ENCODE measurements at places on chromosomes 11 and 22.

- DNase-seq: no peak
Measured at GRCh38 chr11:94128291-94128745, 323 bp upstream of the PANX1 start.

- DNase-seq: no peak
Measured at GRCh38 chr11:110185599-110185998, 92.4 kb downstream of the ZC3H12C start.

DNA sequence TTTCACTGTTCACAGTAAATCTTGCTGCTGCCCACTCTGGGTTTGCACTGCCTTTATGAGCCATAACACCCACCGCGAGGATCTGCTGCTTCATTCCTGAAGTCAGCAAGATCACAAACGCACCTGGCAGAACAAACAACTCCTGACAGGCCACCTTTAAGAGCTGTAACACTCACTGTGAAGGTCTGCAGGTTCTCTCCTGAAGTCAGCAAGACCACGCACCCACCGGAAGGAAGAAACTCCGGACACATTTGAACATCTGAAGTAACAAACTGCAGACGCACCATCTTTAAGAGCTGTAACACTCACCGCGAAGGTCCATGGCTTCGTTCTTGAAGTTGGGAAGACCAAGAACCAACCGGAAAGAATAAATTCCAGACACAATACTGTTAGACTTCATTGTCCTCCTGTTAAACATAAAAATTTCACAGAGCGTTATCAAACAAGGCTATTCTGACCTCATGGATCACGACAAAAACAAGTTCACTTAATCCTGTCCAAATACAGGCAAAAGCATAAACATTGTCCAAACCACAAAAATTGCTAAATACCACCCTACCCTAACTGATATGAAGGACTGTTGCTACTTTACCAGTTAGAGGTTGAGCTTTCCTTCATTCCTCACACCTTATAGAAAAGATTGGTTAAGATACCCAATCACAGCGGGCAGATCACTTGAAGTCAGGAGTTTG is 3.0 kb upstream of the CCDC117 start:
- DNase-seq: no peak

DNA sequence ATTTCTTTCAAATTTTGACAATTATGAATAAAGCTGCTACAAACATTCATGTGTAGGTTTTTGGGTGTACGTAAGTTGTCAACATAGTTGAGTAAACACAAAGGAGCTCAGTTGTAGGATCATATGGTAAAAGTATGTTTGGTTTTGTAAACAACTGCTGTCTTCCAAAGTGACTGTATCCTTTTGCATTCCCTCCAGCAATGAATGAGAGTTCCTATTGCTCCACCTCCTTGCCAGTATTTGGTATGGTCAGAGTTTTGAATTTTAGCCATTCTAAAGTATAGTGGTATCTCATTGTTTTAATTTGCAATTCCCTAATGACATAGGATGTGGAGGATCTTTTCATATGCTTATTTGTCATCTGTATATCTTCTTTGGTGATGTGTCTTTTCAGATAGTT is 28.0 kb upstream of the PHOX2A start:
- DNase-seq: no peak

- no peak for DNase-seq
Measured at GRCh38 chr11:80593648-80594374, 1153.0 kb upstream of the TENM4 start.

GRCh38 chr11:92702805-92703448 is 266.5 kb upstream of the MTNR1B start:
- no peak for DNase-seq

- DNase-seq: no peak
Measured at GRCh38 chr22:27387561-27387960, 414.0 kb downstream of the MN1 start.

GRCh38 chr11:10751581-10751940 is 515 bp downstream of the CTR9 start:
- DNase-seq: no peak

DNA sequence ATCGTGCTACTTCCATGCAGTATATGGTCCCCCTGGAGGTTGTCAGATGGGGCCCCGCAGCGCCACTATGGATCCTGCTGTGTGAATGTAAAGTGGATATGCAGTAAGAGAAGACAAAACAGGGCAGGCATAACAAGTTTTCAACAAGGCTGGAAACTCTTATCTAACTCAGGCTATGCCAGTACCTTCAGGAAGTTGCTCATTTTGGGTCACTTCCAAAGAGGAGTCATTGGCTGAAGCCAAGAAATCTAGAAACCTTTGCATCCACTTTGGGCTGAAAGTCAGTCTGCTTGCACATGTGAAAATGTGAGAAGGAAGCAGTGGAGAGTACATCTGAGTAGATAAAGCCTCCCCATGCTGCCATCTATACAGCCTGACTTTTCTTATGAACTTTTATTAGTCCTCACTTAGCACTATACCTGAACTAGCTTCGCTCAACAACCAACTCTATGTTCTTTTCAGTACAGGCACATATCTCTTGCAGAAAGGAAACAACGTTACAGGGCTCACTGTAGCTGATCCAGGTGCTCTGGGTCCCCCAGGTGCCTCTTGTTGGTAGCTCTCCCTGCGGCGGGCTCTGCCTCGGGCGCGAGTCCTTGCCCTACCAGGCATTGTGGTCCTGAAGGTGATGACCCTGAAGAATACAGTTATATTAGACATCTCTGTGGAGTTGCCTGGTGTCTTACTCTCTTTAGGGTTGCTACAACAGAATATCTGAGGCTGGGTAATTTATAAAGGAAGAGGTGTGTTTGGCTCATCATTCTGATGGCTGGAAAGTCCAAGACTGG is 12.4 kb downstream of the PIWIL3 start:
- DNase-seq: no peak

- DNase-seq: no peak
Measured at GRCh38 chr11:126098204-126098769, 35.6 kb upstream of the CDON start.

- DNase-seq: peak; percentile 79
Measured at GRCh38 chr11:34356913-34357700, 703 bp downstream of the ABTB2 start.

DNA sequence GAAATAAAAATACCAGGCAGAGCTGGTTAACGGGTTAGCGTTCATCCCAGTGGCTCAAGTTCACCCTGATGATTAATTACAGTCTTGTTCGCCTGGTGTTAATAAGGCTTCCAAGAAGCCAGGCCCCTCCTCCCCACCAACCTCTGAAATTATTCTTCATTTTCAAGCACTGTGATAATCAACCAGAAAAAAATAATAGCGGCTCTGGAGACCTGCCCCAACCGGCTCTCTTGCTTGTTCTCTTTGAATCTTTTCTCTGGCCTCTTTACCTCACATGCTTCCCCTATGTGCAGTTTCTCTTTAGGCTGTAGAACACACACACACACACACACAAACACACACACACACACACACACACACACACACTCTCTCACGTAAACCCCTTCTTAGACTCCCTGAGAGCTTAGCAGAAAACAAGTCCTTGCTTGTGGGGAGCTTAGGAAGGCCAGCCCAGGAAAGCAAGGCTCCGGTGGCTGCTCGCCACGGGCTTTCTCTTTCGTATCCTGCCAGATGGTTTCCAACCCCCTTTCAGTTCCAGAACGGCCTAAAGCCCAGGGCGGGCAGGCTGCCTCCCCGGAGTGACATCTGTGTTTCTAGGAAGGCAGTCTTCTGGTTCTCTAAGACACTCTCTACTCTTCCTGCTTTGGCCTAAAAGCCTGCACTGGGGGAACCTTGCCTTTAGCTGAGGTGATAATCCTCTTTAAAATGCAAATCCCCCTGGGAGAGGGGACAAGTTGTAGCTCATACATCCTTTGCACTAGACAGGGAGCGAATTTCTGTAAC is 106.4 kb upstream of the SESN3 start:
- DNase-seq: peak; percentile 74

DNA sequence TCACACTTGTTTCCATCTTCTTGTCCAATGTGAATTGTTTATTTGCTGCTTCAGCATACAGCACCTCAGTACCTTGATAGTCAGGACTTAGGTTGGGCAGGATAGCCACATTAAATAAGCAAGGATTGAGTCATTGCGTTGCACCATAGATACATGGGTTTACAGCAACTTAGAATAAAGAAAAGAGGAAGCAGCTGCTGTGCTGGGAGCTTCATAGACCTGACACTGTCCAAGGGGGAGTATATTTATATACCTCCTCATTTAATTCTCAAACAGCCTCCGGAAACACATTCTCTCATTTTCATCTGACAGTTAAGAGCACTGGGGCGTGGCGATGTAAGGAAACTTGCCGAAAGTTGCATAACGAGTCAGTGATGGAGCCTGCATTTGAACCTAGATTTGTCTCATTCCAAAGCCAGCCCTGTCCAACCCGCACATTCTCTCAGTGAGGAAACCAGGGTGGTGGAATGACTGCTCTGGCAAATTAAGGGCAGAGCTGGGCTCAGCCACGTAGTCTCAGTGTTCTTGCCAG is 42.2 kb downstream of the UBASH3B start:
- peak; percentile 70 for DNase-seq

DNA sequence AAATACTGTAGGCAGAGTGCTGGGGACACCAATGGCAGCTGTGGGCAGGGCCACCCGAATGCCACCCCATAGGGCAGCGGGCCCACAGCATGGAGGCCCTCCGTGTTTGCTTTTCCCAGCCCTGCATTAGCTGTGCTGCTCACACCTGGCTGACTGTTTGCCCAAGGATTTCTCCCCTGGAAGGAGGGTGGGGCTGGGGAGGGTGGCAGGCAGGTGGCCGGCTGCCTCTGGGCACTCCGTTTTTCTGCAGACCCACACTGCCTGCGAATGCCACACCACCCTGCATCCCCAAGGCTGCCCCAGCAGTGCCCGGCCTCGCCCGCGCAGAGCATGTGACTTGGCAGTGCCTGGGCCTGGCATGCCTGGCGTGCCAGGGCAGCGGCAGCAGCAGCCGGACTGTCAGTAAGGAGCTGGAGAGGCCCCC is 19.6 kb downstream of the DAGLA start:
- no peak for DNase-seq

GRCh38 chr11:33214187-33214586 is 43.0 kb upstream of the HIPK3 start:
- no peak for DNase-seq

GRCh38 chr11:61273178-61274078 is 21.7 kb downstream of the VWCE start:
- DNase-seq: no peak

Measured in activated effector memory CD4-positive, alpha-beta T cell treated with anti-CD3 and anti-CD28 coated beads, Interleukin-2, amount 50 U/mL, for 16 hours (primary cell).